ENCODE measurements at places on chromosomes 1 and 21.

- DNase-seq: no peak
Measured at GRCh38 chr1:109148987-109149561, 35.2 kb downstream of the ELAPOR1 start.

DNA sequence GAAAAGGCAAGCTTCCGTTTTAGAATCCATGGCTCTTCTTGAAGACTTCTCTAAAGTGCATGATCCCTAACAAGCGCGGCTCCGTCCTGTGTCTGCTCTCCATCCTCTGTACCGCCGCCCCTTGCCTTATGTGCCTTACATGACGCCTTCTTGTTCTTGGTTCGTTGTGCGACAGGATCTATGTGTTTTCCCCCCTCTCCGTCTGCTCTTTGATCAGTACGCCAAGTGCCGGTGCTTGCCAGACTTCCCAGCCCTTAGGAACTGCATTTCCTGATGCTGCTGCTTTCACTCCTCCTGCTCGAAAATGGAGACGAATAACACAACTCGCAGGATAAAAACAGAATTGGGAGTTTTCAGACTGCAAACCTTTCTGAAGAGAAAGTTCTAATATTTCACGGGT lies 13.1 kb downstream of the NDUFV3 start:
- no peak for DNase-seq

GRCh38 chr1:28314547-28314941 lies 14.3 kb upstream of the MED18 start:
- DNase-seq: no peak

GRCh38 chr1:101314244-101314643 lies 77.4 kb downstream of the S1PR1 start:
- DNase-seq: no peak

GRCh38 chr1:31834501-31834900 lies 18.7 kb upstream of the SPOCD1 start:
- no peak for DNase-seq

DNA sequence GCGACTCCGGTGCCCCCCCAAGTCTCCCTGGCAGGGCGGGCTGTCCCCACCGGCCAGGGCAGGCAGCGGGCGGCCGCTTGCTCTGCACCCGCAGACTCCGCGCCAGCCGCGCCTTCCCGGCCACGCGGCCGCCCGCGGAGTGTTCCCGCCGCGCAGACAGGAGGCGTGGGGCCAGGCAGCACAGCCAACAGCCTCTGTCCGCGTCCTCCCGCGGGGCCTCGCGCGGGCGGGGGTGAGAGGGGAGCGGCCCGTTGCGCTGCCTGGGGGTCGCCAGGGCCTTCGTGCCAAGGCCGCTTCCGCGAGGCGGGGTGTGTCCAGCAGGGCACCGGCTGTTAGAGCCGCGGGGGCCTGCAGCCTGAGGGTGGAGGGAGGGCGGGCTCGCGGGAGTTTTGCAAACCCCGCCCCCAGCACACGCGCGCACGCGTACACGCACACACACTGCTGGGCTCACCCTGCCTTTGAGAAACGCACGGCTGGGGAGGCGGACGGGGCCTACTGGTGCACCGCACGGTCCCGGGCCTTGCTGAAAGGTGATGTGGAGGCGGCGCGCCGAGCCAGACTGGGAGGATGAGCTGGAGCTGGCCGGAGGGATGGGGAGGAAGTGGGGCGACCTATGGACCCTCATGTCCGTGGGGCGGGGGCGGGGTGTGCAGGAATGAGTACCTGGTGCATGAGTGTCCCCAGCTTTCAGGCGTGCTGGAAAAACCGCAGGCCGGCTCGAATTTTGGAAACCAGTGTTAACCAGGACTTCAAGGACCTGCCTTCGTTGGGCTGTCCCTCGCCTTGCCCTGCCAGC lies 41.5 kb downstream of the KIAA1614 start:
- peak; percentile 76 for DNase-seq

DNA sequence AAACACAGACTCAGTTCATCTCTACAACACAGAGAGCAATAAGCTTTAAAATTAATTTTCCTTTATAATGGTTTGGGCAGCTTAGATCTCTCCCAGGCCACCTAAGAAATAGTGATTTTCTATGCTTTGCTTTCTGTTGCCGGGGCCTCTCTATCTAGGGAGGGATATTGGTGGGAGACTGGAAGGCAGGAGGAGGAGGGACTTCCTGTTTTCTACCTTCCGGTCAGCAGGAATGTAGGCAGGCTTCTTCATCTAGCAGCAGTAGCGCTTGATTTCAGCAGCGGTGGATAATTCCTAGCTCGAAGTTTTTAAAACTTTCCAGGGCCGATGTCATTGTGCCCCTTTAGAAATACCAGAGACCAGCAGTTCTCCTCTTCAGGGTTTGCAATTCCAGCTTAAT lies 5.1 kb upstream of the DESI2 start:
- no peak for DNase-seq

DNA sequence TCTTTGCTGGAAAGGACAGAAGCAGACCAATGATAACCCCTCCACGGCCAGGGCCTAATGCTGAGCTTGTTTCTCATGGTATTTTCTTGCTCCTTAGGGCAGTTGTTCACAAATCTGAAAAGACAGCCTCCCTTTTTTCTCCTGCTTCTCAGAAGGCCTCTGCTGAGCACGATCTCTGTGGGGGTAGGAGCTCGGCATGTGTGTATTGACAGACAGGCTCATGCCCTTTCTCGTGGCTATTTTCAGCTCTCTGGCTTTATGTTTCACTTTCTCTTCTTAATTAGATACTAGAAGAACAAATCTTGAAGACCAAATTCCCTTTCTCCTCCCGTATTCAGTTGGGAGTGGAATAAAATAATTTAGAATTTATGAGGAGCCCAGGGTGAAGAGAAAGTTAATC lies 768 bp upstream of the RIIAD1 start:
- DNase-seq: no peak

- peak; percentile 14 for DNase-seq
Measured at GRCh38 chr1:92804721-92805201, 19.9 kb upstream of the EVI5 start.

DNA sequence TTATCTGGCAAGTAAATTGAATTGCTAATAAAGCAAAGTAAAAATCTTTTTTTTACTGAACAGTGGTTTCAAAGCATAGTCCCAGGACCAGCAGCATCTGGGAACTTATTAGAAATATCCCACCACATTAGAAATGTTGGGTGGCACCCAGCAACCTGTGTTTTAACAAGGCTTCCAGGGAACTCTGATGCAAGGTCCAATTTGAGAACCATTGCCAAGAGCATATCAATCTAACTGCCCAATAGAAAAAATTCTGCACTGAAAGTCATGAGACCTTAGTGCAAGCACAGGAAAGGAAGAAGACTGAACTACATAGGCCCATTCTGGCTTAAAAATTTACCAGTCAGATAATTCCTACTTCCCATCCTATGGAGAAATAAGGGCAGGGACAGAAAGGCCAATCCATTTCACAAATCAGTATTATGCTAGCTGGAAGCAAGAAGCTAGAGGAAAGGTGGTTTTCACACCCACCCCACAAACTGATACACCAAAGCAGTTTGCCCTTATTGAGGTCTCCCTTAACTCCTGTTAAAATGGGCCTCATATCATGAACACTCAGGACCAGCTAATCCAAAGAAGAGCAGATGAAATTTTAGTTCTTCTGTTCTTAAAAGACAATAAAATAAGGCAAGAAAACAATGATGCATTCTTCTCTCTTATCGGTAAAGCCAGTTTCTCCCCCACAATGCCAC lies 17.5 kb upstream of the C1orf105 start:
- DNase-seq: no peak

GRCh38 chr1:17235135-17235885 lies 13.6 kb upstream of the PADI3 start:
- DNase-seq: no peak

DNA sequence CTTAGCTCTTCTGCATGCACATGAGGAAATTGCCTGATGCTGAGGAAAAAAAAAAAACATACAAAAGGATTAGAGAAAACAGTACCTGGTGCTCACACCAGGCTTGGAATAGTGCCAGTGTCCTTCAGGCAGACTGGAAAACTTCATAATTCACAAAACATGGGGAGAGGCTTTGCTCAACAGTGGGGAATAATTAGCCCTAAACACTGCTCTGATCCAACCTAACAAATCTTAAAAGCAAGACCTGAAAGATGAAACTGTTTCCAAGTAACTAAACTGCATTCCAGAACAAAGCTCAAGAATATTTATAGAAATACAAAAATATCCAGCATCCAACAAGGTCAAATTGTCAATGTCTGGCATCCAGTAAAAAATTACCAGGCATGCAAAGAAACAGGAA lies 124.8 kb downstream of the AK5 start:
- DNase-seq: no peak

- DNase-seq: no peak
Measured at GRCh38 chr1:29708796-29709703, 472.7 kb downstream of the PTPRU start.

DNA sequence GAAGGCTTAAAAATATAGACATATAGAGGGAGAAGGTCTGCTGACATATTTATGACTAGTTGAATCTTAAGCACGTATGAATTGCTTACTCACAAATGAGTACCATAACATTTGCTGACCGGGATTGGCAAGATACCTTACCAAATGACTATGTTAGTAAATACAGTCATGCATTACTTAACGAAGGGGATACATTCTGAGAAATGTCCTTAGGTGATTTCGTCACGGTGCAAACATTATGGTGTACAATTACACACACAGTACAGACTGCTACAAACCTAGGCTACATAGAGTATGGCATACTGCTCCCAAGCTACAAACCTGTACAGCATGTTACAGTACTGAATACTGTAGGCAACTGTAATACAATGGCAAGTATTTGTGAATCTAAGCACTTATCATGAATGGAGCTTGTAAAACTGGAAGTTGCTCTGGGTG lies 19.4 kb upstream of the UBE2U start:
- DNase-seq: no peak

DNA sequence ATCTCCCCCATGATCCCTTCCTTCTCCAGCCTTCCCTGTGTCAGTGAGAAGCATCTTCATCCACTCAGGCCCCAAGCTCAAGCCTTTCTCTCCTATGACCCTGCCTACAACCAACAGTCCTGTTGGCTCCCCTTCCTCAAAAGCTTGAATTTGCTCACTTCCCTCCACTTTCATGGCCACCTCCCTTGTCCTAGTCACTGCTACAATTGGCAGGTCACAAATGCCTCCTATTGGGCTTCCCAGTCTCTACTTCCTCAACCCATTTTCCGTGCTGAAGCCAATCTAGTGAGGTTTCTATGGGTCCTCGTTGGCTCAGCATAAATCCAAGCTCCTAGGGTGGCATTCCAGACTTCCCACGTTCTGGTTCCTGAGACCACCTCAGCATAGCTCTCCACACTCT lies 40.2 kb upstream of the SLC6A9 start:
- no peak for DNase-seq

GRCh38 chr1:3002349-3003038 lies 18.8 kb upstream of the ACTRT2 start:
- DNase-seq: no peak

- DNase-seq: no peak
Measured at GRCh38 chr1:94438692-94439276, 20.6 kb downstream of the ABCD3 start.

DNA sequence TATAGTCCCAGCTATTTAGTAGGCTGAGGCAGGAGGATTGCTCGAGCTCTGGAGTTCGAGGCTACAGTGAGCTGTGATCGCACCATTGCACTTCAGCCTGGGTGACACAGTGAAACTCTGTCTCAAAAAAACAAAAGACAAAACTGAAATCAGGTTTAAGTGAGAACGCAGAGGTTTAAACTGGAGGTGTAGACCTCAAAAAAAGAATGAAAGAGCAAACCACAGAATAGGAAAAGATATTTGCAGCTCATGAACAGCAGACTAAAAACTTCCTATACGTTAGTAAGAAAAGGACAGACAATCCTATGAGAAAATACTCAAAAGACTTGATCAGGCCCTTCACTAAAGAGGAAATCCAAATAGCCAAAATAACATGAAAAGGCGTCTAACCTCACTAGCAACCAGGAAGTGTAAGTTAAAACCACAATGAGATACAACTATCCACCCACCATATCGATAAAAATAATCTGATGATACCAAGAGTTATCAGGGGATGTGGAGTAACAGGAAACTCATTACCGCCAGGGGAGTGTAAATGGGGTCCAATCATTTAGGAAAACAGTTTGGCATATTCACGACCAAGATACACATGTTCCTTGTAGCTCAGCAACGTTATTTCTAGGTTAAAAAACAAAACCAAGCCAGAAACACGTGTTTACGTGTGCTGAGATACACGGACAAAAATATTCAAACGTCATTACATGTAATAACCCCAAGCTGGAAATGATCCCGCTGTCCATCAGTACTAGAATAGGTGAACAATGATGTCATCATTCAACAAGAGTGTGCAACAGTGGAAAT lies 9.8 kb downstream of the TNFRSF9 start:
- DNase-seq: peak; percentile 23

DNA sequence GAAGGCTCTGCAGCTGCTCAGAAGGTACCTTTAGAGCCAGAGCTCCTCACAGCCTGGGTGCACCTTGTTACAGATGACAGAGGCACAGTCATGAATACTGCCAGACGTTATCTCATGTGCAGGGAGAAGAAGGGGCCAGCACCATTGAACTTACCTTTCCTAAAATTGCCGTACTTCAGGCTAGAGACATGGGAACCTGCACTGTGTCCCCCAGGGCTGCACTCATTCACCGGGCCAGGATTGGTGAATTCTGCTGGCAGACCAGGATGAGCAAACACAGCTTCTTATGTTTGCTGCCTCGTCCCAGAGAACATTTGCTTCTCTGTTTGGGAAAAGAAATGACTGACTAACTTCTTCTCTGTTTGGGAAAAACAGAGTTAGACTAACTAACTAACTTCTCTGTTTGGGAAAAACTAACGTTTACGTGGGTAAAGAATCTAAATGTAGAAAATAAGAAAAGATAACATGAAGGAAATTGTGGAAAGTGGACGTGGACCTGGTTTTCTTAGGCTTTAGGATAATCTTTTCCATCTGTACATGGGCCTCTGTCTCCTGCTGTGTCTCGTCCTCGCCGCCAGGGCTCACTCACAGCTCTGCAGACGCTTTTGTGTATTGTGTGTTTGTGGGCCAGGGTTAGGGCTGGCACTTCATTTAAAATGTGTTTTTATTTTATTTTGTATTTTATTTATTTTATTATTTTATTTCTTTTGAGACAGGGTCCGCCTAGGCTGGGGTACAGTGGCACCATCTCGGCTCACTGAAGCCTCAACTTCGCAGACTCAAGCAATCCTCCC lies 9.9 kb downstream of the OBSCN start:
- DNase-seq: no peak

GRCh38 chr21:40563900-40564299 lies 283.1 kb downstream of the DSCAM start:
- DNase-seq: no peak

DNA sequence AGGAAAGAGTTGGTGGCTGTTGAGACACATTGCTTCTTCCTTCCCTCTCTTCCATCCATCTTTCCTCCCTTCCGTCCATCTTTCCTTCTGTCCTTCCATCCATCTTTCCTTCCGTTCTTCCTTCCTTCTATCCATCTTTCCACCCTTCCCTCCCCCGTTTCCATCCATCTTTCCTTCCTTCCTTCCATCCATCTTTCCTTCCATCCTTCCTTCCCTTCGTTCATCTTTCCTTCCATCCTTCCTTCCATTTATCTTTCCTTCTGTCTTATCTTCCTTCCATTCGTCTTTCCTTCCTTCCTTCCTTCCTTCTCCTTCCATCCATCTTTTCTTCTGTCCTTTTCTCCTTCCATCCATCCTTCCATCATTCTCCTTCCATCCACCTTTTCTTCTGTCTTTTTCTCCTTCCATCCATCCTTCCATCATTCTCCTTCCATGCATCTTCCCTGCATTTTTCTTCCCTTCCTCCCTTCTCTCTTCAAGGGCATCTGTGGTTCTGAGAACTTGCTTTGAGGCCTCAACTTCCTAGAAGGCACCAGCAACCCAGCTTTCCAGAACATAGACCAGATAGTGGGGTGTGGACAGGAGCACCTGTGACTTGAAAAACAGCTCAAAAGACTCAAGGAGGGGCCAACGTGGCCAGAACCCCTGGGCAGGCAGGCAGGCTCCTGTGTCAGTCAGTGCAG lies 48.9 kb upstream of the SELENON start:
- no peak for DNase-seq
